ENCODE measurements at places on chromosomes 3 and 15.

DNA sequence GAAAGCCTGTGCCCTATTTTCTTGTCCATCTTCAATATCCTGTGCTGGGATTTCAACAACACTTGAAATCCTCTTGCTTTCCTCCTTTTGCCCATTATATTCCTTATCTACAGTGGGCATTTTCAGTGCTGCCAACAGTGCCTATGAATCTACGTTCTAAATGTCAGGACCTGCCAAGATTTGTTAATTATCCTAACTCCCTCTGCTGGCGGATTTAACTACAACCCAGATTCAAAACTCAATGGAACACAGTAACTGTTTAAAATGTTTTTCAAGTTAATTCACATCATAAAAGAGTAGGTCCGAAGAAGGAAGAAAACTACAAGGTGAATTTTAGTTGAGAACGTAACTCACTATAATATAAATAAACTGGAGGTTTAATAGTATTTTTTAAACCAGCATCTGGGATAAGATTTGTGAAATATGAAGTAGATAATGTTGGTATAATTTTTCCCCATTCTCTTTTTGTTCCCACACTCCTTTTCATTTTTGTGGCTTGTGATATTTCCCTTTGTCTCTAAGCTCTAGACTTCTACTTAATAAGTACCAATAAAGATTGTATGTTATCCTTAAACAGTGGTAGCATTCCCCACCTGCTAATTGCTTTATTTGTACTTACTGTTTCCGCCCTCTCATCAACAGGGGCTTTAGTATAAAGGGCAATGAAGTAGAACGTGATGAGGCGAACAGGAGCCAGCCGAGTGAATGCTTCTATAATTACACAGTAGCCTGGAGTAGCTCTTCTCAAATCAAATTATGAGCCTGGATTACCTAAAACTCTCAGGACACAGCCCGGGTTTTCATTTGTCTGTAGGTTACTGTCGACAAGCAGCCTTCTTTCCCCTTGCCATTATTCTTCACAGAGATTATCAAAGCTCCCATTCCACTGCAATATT, 302.5 kb upstream of the ATP11B start:
- no peak for DNase-seq

- DNase-seq: peak; percentile 32
These were observed 410.5 kb upstream of the CADM2 start for GRCh38 chr3:84547971-84548970.

- no peak for DNase-seq
These were observed 28.5 kb downstream of the KLHL25 start for GRCh38 chr15:85766001-85766831.

- peak; percentile 20 for DNase-seq
These were observed 19.0 kb downstream of the USP13 start for GRCh38 chr3:179671747-179672242.

- DNase-seq: no peak
These were observed 12.4 kb upstream of the UBR1 start for GRCh38 chr15:43118286-43118685.

- DNase-seq: no peak
These were observed 581.4 kb upstream of the TBL1XR1 start for GRCh38 chr3:177778633-177779032.

- DNase-seq: no peak
These were observed 67.2 kb downstream of the NEO1 start for GRCh38 chr15:73119478-73119877.

GRCh38 chr3:39275052-39275451, 4.8 kb downstream of the CX3CR1 start:
- DNase-seq: no peak

- no peak for DNase-seq
These were observed 92.3 kb upstream of the MRPS22 start for GRCh38 chr3:139251529-139251928.

DNA sequence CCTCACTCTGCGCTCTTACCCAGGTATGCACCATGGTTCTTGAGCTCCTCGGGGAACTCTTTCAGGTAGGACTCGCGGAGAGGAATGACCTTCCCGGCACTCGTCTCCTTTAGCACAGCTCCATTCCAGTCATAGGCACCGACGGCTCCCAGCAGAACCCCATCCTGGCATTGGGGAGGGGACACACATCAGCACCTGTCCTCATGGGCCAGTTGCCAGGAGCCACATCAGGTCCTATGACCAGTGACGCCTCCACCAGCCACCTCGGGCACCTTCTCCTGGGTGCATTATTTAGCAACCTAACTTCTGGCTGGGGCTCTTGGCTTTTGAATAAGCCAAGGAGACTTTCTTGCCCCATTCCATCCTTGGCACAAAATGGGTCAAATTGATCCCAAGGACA, 61.9 kb downstream of the FEM1B start:
- no peak for DNase-seq

DNA sequence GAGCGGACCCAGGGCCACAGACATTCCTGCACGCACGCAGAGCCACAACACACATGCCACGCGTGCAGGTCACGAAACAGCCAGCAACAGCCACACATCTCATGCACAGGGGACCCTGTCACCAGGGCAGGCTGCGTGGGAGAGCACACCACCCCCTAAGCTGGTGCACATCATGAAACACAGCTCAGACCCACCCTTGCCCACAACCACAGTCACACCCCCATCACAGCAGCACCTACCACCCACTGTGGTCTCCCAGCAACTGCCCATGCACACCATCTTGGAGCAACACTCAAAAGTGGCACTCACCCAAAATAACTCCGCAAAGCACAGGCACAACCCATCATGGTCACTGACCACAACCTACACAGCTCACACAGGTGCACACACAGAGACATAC, 75.7 kb downstream of the OCA2 start:
- DNase-seq: no peak

GRCh38 chr3:123013876-123014275, 13.7 kb downstream of the SEMA5B start:
- DNase-seq: no peak
